ENCODE measurements at places on chromosomes 5 and 9. TPM values are rescaled to one million over a fixed set of nuclear protein-coding genes. Genes with fewer than 3 reads are reported as not detected.

The SPATA31E1 gene
- not detected for total RNA-seq

The PCDHGA7 gene
- total RNA-seq = 6.5 TPM

The NCS1 gene
- total RNA-seq = 43.0 TPM

The PTGER4 gene
- total RNA-seq = 10.6 TPM

The TMEM8B gene
- total RNA-seq = 2.1 TPM

The ECM2 gene
- total RNA-seq = 62.2 TPM

The PCDHGC5 gene
- 5.3 TPM for total RNA-seq

The GFI1B gene
- total RNA-seq = not detected

The GADD45G gene
- total RNA-seq = 0.88 TPM

The C9orf78 gene
- 41.0 TPM for total RNA-seq

The HAND1 gene
- under 0.01 TPM for total RNA-seq

The CDX1 gene
- 0.36 TPM for total RNA-seq

The PKD2L2 gene
- total RNA-seq = under 0.01 TPM

The SCGB3A2 gene
- total RNA-seq = not detected

The IFNA2 gene
- total RNA-seq = not detected

The GRAMD2B gene
- 89.8 TPM for total RNA-seq

The FRMD3 gene
- 0.36 TPM for total RNA-seq

The C9orf40 gene
- 2.9 TPM for total RNA-seq

The ANKRD55 gene
- not detected for total RNA-seq

The PTGDS gene
- total RNA-seq = 57.9 TPM

The GABRA1 gene
- total RNA-seq = not detected

The ANKRD20A1 gene
- total RNA-seq = not detected

The PRSS3 gene
- 3.5 TPM for total RNA-seq

The ANKRD34B gene
- not detected for total RNA-seq

The S1PR3 gene
- total RNA-seq = 3.3 TPM

The MRPL36 gene
- total RNA-seq = 35.7 TPM

The LIFR gene
- total RNA-seq = 39.8 TPM

The PTPRD gene
- total RNA-seq = 23.9 TPM

The GARNL3 gene
- 5.8 TPM for total RNA-seq

The ZNF462 gene
- 9.8 TPM for total RNA-seq

Data from osteoblast (primary cell).